ENCODE measurements at places on chromosomes 6 and 20. TPM values are rescaled to one million over a fixed set of nuclear protein-coding genes. Genes with fewer than 3 reads are reported as not detected.

ARHGAP18 gene
- 9.2 TPM for total RNA-seq

ABT1 gene
- total RNA-seq, result 9.6 TPM

DUSP22 gene
- 68.9 TPM for total RNA-seq

SMOC2 gene
- 34.4 TPM for total RNA-seq

KHDC3L gene
- total RNA-seq, result not detected

PRRC2A gene
- 39.9 TPM for total RNA-seq

HAO1 gene
- 0.23 TPM for total RNA-seq

TRIM38 gene
- total RNA-seq, result 3.7 TPM

DPPA5 gene
- total RNA-seq, result not detected

MAPK13 gene
- 0.29 TPM for total RNA-seq

KHDC1 gene
- not detected for total RNA-seq

C6orf89 gene
- total RNA-seq, result 30.8 TPM

DOK5 gene
- 6.0 TPM for total RNA-seq

PTCRA gene
- total RNA-seq, result not detected

BPIFA1 gene
- not detected for total RNA-seq

RIN2 gene
- 17.9 TPM for total RNA-seq

SUN5 gene
- not detected for total RNA-seq

GGTLC1 gene
- not detected for total RNA-seq

MUC21 gene
- not detected for total RNA-seq

MRAP2 gene
- not detected for total RNA-seq

SPINT3 gene
- not detected for total RNA-seq

XKR7 gene
- not detected for total RNA-seq

KIFC1 gene
- not detected for total RNA-seq

MUCL3 gene
- total RNA-seq, result not detected

TTK gene
- total RNA-seq, result not detected

RAET1G gene
- 0.89 TPM for total RNA-seq

VGLL2 gene
- total RNA-seq, result 9.9 TPM

IPCEF1 gene
- total RNA-seq, result 0.85 TPM

ANKRD66 gene
- not detected for total RNA-seq

PDE7B gene
- total RNA-seq, result 2.5 TPM

SFT2D1 gene
- total RNA-seq, result 29.0 TPM

CTAGE9 gene
- total RNA-seq, result not detected

CST2 gene
- total RNA-seq, result not detected

RIPOR3 gene
- 5.3 TPM for total RNA-seq
